Stimulated activated CD4-positive, alpha-beta T cell treated with anti-CD3 and anti-CD28 coated beads, TNF-alpha, amount 100 ng/mL, for 48 hours (primary cell): ENCODE measurements at places on chromosomes 12 and 14.

GRCh38 chr12:54411391-54412241 is 7.5 kb downstream of the ITGA5 start:
- DNase-seq, result peak; percentile 37

DNA sequence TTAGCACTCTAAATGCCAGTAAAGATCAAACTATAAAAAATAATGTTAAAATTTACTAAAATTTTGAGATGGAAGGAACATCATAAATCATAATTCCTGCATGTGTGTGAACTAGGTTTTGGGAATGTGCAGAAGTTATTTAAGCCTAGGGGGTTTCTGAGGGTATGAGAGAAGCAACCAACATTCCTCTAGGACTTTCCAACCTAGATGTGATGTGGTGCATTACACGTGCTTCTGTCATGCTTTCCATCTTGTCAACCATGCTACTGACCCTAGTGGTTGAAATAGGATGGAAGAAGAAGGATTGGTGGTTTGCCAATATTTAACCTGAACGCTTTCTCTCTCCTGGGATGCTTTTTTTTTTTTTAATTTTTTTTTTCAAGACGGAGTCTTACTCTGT is 209.3 kb downstream of the AEBP2 start:
- DNase-seq, result no peak

DNA sequence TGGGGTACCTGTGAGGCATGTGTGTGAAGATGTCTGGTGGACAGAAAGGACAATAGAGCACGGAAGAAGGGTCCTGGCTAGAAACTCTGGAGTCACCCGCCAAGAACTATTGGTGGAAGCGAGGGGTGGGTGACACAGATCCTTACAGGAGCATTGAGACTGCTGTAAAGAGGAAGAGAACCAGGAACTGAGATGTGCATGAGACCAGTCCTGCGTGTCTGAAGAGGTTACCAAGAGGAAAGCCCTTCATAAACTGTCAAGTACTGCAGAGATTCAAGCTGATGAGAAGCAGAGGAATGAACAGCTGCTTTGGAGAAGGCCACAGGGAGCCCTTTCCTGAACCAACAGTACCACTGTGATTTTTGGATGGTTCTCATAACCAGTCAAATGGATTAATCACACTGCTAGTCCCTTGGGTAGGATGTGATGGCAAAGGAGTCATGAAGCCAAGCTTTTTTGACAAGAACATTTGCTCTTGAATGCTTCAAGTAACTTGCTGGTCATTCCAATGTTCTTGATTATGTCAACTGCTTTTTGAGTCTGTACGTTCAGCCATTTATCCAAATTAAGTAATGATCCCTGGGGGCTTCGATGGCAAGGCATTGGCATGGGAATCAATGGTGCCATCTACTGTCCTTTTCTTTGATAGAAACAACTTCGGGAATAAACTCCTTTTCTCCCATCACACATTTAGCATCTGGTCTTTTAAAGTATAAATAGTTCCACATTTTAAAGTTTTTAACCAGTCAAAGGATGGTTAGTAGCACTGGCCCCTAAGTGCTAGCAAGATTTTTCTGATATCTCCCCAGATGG is 42.9 kb downstream of the GPR135 start:
- no peak for DNase-seq

- no peak for DNase-seq
Measured at GRCh38 chr12:31843398-31844095, 114.7 kb upstream of the AMN1 start.

- DNase-seq, result no peak
Measured at GRCh38 chr12:80175307-80175930, 76.1 kb downstream of the OTOGL start.

- DNase-seq, result no peak
Measured at GRCh38 chr12:4221258-4221620, 52.3 kb upstream of the CCND2 start.

DNA sequence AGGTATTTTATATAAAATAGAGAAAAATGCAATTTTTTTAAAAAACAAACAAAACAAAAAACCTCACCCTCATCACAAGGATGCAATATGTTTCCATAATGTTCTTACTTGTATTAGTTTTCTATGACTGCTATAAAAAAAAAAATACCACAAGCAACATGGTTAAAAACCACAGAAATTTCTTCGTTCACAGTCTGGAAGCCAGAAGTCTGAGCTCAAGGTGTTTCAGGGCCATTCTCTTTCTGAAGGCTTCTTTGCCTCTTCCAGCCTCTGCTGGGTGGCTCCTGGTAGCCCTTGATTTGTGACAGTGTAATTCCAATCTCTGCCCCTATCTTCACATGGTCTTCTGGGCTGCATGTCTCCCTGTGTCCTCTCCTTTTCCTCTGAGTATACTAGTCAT is 21.5 kb upstream of the SSTR1 start:
- no peak for DNase-seq

DNA sequence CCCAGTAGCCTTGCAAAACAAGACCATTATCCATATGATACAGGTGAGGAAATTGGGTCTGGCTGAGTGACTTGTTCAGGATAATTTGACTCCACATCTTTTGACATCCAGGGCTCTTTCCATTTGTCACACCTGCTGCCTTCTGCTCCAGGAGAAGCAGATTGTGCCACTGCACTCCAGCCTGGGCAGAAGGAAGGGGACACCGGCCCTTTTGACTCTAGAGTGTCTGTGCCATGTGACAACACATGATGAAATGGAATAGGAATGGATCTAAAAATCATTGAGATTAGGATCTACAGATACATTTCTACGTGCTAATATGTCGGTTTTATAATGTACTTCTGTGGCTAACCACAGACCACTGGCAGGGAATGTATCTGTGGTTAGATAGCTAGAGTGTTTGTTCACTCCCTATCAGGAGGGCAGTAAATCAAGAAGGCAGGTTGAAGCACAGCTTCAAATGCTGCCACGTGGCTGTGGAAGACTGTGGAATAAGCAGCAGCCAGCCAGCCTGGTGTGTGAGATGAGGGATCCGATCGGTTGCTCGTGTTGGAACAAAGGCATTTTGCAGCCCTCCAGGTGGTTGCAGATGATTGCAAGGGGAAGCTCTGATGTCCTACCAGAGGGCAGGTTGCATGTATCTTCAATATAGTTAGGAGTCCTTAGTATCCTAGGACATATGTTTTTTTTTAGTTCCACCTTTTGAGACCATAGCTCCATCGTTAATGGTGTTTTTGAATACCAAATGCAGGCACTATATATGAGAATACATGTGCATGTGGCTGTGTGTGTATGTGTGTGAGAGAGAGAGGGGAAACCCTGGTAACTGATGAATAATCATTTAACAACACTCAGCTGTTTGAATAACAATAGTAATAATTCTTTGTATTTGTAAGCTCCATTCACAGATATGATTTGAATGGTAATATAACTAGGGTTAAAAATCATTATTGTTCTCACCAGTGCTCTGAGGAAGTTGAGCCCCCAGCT is 28.6 kb downstream of the EML1 start:
- no peak for DNase-seq

GRCh38 chr14:102784892-102785594 is 7.8 kb downstream of the TRAF3 start:
- DNase-seq, result no peak

DNA sequence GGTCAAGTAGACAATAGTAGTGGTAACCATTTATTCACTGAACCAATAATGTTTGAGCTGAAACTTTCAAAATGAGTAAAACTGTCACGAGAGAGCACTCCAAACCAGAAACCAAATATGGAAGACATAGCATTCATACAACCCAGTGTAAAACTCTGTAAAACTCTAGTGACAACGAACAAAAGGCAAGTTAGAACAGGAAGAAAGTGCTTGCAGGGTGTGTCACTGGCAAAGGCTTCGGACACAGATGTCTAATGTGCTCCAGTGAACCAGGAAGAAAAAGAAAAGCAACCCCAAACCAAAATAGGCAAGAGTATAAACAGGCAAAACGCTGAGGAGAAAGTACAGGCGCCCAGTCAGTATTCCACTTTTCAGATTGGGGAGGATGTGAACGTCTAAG is 79.3 kb upstream of the FZD10 start:
- no peak for DNase-seq
